Tongue (tissue), 3 donors: ENCODE measurements at places on chromosomes 12 and 14.

- DNase-seq, result peak; percentile 79
Observed at GRCh38 chr14:92997343-92998061, 74.6 kb downstream of the CHGA start.

- DNase-seq, result no peak
Observed at GRCh38 chr12:48934312-48934706, 9.0 kb upstream of the FKBP11 start.

GRCh38 chr14:106209755-106210154, 683.4 kb downstream of the TMEM121 start:
- no peak for DNase-seq

DNA sequence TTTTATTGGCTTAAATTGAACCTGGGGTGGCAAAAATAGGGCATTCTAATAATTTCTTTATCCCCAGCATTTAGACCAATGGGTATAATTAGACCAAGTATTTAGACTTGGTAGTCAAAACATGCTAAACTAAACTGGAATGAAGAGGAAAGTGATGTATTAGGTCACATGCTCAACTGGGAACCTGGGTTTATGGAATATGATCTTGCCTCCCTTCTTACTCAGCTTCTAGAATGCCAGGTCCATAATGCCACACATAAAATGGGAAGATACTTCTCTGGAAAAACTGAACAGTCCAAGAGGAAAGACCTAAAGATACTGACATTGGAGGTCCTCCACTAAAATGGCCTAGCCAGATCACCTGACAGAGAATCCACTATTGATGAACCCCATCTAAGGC, 6.2 kb upstream of the BIN2 start:
- DNase-seq, result no peak

- DNase-seq, result peak; percentile 6
Observed at GRCh38 chr12:72267974-72268373, 4.2 kb upstream of the TRHDE start.

DNA sequence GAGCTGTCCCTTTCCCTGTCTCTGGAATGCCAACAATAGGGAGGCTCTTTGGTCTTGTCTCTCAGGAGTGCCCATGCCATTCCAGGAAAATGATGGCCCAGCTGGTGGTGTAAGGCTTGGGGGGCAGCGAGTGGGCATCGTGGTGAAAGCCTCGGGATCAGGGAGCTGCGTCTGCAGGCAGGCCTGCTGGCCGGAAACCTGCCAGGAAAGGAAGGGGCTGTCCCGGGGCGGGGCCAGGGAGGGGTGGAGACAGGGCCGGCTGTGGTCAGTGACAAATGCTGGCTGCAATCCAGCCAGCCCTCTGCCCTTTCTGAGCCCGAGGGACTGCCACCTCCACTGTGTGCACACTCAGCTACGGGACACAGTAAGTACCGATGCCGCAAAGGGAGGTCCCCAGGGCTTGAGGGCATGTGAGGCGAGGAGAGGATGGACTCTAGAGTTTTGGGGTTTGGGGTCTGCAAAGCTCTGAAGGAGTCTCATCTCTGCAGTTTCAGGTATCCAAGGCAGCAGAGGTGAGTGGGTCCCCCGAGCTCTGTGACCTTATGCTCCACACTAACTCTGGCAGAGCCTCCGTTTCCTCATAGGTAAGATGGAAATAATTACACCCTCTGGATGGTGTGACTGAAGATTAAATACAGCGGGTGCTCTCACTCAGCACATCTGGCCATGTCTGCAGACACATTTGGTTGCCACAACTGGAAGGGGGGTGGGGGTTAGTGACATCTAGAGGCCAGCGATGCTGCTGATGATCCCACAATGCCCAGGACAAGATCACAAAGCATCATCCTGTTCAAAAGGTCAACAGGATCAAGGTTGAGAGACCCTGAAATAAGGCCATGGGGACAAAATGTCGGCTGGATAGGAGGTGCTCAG, at the start of gene SERPINA5:
SERPINA5 (plus strand) TSS at position 300 of the 873 bp plus-strand sequence. CDS start 5,937 bp downstream, outside the sequence.
- peak; percentile 28 for DNase-seq

GRCh38 chr12:17577405-17577804, 512.6 kb downstream of the RERGL start:
- no peak for DNase-seq

DNA sequence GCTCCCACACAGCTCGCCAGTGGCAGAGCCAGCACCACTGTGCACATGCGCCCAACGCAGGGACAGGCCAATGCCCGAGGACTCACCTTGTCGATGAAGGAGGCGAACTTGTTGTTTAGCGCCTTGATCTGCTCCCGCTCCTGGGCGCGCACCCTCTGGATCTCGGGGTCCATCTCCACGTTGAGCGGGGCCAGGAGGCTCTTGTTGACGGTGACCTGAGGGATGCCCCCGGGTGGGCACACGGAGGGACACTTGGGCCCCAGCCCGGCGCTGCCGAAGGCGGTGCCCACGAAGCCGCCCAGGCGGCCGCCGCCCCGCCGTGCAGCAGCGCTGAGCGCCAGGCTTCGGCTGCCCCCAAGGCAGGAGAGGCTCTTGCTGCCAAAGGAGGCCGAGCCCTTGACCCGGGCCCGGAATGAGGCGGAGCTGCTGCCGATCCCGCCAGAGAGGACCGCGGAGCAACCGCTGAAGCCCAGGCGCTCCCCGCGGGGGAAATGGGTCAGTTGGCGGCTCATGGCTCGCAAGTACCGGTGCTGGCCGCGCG, at the start of gene KRT72:
KRT72 (minus strand) TSS at position 523 of the 541 bp plus-strand sequence; CDS start at position 512, 11 bp downstream.
- DNase-seq, result no peak

- no peak for DNase-seq
Observed at GRCh38 chr12:88952562-88952942, 372.3 kb upstream of the KITLG start.

- DNase-seq, result no peak
Observed at GRCh38 chr14:58737511-58737910, 99.7 kb downstream of the DACT1 start.

DNA sequence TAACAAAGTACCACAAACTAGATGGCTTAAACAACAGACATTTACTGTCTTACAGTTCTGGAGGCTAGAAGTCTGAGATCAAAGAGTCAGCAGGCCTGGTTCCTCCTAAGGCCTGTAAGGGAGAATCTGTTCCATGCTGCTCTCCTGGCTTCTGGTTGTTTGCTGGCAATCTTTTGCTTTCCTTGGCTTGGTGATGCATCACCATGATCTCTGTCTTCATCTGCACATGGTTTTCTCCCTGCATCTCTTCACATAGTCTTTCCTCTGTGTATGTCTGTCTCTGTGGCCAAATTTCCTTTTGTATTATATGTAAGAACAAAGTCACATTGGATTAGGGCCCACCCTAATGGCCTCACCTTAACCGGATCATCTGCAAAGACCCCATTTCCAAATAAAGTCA, 168.5 kb downstream of the CAPZA3 start:
- no peak for DNase-seq

DNA sequence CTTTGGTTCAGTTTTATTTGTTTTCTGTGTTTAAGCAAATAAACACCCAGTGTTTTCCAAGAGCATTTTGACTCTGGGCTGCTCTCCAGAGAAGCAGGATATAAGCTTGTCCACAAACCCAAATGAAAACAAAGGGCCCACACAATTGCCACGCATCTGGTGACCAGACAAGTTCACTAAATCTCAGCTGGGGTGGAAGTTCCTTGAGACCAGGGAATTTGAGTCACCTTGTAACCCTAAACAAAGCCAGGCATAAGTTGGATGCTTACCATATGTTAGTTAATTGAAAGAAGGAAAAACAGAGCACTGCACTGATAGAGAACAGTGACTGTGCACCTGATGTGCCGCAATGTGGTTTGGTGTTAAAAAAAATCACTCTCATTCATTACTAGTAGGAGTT, 1.6 kb upstream of the TXNRD1 start:
- DNase-seq, result peak; percentile 79

DNA sequence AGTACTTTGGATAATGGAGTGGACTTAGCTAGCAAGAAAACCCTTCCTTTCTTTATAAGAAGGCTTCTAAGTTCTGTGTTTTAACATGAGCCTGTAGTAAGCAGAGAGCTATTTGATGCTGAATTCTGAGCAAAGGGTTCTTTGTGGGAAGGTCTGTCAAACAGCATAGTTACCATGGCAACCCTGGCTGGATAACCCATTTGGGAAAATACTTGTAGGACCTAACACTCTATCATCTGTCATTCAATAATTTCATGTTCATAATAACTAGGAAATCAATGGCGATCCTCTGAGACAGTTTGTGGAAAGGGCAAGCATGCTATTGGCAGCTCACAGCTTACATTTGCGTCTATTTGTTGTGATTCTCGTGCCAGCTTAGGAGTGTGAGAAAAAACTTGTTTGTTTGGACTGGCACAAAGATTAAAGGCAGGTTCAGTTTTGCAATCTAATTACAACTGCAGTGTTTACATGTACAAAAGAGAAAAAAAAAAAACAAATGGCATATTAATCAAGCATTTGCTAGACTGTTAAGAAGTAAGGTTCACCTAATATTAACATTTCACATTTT, 219.2 kb downstream of the PDZRN4 start:
- peak; percentile 41 for DNase-seq

- DNase-seq, result peak; percentile 53
Observed at GRCh38 chr12:50055831-50056638, 1.4 kb upstream of the ASIC1 start.

DNA sequence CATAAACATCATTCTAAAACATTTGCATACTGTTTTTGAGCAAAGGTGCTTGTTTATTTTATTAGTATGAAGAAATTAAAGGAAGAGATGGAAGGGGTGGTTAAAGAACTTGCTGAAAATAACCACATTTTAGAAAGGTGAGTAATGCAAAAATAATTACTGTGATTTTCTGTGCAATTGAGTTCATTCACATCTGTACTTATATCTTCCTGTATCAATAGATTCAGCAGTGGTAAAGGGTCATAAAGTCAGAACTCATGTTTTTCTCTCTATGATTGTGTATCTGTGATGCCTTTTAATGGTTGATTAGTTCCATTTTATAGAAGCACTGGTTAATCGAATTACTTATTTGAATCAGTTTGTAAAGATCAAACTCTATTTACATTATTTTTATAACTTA, 46.0 kb downstream of the TBK1 start:
- no peak for DNase-seq

DNA sequence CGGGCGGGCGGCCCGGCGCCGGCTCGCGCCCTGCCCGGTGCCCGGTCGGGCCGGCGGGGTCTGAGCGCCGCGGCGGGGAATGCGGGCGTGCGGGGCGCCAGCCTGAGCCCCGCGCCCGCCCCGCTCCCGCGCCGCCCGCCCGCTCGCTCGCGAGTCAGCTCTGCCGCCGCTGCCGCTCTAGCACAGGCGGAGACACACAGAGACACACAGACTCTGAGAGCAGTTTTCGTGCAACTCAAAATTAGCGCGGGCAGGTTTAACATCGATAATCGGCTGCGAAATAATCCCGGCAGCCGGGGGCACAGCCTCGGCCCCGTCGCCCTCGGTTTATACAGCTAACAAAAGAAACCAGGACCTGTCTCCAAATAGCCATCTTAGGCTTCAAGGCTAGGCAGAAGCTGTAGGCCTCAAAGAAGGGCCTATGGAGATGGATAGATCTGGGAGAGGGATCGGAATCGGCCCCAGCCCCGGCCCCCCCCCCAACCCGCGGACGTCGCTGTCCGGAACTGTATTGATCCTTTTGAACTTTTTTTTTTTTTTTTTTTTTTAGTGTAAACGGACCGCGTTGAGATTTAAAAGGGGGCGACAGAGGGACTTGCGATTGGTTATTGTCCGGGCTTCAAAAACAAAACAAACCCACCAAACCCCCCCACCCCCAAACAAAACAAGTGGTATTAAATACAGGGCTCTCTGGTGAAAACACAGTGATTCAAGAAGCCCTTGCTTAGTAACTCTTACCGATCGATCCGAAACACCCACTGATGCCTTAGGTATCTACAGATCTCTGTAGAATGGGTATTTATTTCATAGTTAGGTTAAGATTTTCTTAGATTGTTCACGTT, 1.1 kb downstream of the ARID2 start:
- DNase-seq, result peak; percentile 75

DNA sequence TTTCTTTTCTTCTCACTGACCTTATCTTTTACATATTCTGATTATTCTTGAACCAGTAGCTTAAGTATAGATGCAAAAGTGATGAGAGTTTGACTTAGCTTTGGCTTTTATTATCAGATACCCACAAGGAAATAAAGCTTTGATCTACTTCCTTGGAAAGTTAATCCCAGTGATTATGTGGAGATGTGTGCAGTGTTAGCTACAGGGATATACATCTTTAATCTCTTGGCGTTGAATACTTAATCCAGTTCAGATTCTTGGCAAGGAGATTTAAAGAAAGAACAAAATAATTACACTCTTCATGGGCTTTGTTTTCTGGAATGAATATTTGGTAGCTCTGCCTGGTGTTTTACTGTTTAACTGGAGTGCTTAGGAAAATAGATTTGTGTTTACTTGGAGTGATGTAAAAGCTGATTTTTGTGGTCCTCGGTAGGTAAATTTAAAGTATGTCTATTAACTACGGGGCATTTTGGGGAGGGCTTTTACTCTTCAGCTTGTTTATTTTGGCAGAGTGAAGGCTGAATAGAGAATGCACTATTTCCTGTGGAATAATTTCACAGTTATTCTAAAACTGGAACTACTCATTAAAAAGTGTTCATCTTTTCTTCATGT, 150.1 kb upstream of the LRIG3 start:
- DNase-seq, result no peak

DNA sequence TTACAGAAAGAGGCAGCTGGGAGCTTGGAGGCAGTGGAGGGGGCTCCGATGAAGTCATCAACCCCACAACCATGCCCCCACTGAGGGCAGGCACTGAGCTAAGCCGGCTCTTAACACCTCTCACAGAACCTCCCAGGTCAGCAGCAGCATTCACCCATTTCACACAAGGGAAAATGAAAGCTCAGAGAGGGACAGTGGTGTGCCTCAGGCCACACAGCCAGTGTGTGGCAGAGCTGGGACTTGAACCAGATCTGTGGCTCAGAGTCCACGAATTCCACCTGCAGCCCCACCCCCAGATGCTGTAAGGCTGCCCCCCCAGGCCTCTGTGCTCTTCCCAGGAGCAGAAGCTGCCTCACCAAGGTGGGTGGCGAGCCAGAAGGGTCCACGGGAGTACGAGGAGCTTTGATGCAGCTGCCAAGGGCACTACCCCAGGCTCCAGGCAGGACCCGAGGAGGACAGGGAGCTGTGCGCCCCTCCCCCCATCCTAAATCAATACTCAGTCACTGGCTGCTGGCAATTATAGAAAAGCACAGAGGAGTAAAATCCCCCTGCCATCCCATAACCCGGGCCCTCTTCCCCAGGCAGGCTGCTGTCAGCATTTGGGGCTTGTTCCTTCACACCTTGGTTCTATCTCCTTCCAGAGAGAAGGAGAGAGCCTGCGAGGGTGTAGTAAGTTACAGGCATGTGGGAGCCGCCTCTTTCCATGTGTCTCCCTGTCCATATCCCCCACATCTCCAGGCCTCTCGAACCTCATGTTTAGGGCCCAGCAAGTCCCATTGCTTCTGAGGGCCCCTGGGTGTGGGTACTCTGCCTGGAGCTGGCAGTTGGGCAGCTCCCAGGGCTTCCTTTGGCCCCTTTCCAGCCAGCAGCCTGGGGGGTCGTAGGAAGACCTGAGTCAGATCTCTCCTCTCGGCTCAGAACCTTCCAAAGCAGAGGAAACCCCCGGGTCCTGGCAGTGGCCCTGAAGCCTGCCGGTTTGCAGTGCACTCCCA, 47.6 kb downstream of the FAM222A start:
- no peak for DNase-seq

- DNase-seq, result no peak
Observed at GRCh38 chr12:98360401-98360800, 155.0 kb upstream of the TMPO start.
